ENCODE measurements at places on chromosomes 16 and 17.

GRCh38 chr16:57299719-57300386 is 15.4 kb upstream of the PLLP start:
- no peak for DNase-seq

DNA sequence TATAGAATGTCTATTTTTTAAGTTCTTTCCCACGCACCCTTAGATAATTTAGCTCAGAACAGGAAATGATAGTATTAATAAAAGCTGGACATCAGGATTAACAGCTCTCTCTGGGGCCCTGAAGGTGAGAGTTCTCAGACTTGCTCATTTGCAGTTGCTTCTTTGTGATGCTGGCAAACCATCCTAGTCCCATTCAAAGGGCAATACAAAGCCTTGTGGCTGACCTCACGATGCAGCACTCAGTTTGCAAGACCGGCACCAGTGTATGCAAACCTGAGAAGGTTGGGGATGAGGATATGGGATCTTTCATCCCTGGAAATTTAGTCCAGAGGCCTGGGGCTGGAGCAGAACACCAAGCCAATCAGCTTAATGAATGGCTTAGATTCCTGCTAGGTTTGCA is 29.3 kb downstream of the STH start:
- no peak for DNase-seq

DNA sequence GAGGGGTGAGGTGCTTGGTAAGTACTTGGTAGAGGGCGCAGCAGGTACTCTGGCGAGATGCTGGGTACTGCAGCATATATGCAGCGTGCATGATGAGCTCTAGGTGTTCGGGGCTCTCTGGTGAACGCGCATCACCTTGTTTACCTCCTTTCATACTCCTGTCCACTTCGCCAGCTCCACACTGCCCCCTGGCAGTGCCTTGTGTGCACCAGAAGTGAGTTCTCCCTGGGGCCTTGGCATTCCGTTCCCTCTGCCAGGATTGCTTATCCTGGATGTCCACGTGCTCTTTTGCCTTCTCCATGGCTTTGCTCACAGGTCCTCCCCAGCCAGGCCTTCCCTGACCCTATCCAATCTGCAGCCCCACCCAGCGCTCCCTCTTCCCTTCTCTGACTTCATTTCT is 154.2 kb downstream of the MRM1 start:
- DNase-seq, result peak; percentile 34

GRCh38 chr17:72397687-72398086 is 276.9 kb downstream of the SOX9 start:
- no peak for DNase-seq

GRCh38 chr17:45902892-45903346 is 8.6 kb downstream of the MAPT start:
- no peak for DNase-seq

- no peak for DNase-seq
These were observed 202.3 kb upstream of the CIBAR2 start for GRCh38 chr16:85314512-85314971.

All from HuH-7.5 (cell line).